ENCODE measurements at places on chromosomes 4 and X. TPM values are rescaled to one million over a fixed set of nuclear protein-coding genes. Genes with fewer than 3 reads are reported as not detected.

GRCh38 chr4:85697854-85698253, 222.9 kb downstream of the ARHGAP24 start:
- no peak for DNase-seq

GRCh38 chr4:83569429-83569828, 33.5 kb downstream of the GPAT3 start:
- no peak for DNase-seq

GRCh38 chr4:8269535-8270417, at the start of gene HTRA3:
Gene HTRA3, plus strand, starts transcription at chr4:8269754. Its CDS starts 215 bp downstream, at chr4:8269969.
- peak; percentile 56 for DNase-seq

DNA sequence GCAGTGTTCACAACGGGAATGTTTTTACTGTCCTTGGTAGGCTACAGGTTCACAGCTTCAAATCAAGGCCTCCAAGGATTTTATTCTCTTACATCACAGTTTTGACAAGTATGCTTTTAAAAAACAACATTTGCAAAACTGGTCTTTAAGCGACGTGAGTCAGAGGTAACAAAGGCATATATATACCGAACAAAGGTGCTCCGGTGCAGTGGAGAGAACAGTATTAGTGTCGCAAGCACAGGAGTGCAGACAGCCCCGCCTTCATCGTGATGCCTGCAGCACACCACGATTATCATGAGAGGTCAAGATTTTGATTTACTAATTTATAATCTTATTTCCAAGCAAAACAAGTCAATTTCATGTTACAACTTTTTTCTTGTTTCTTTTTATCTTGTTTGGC, 90.8 kb downstream of the GATB start:
- no peak for DNase-seq

- peak; percentile 4 for DNase-seq
Observed at GRCh38 chr4:146159384-146160058, 16.0 kb upstream of the LSM6 start.

- no peak for DNase-seq
Observed at GRCh38 chr4:167885872-167886271, 206.5 kb upstream of the ANXA10 start.

GRCh38 chr4:14695095-14695845, 307.0 kb upstream of the CPEB2 start:
- DNase-seq, result no peak

DNA sequence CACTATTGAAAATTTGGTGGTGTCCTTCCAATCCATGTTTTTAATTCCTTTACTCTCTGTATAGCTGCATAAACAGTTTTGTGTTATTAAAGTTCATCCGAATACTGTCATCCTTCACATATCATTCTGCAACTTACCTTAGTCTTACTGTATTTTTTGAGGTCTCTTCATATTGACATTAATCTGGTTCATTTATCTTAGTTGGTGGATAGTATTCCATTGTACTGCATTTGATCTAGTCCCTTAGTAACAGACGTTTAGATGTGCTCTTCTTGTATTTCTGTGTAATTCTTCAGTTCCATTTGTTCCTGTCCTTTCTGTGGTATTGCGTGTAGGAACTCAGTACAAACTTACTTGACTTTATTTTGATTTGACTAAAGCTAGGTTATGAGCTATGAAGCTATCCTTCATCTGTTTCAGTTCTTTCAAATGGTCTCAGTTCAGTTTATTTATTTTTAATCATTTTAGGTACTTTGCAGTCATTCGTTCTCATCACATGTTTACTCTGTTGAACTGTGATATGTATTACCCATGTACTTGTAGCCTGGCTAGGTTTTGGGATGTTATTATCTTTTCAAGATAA, 41.3 kb downstream of the RAPGEF2 start:
- no peak for DNase-seq

DNA sequence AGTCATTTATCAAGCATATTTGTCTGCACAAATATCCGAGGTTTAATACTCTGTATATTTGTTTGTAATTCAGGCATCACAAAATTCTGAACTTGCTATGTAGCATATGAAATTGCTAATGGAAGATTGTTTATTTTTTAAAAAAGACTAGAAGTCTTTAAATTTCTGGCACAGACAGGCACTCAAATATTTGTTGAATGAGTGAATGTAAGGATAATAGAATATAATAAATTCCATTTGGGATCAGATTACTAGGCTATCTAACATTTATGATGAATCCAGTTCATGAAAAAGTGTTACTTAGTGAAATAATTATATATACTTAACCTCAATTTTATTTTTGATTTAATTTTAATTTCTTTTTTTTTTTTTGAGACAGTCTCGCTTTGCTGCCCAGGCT, 30.4 kb upstream of the TEC start:
- DNase-seq, result peak; percentile 54

DNA sequence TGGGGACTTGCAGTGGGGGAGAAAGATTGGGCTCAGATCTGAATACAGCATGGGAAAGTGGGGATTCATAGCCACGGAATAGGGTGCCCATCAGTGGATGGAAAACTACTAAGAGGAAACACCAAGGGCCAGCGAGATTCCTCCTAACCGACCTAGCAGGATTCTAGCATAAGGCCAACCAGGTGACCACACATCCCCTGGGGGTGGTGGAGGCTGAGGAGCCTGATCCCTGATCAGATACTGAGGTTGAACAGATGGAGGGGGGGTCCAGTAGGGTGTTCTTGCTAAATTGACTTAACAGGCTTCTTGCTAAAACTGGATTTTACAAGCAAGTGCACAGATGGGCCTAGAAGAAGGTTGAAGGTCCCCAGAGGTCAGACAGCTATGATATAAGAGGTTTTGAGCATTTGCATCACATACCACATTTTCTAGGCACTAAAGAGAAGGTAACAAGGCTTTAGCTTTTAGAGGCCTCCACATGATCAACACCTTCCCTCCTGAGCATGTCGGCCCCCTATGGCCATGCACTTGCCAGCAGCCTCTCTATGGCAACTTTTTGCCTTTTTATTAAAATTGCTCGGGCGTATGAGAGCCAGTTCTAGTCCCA, 69.1 kb upstream of the PUDP start:
- no peak for DNase-seq

- peak; percentile 60 for DNase-seq
Observed at GRCh38 chrX:13506574-13506973, 62.8 kb upstream of the EGFL6 start.

GRCh38 chrX:49250578-49250977, 13.9 kb downstream of the FOXP3 start:
- DNase-seq, result no peak

GRCh38 chrX:31130457-31131220, 58.8 kb upstream of the FTHL17 start:
- DNase-seq, result no peak

GRCh38 chr4:125013891-125014290, 300.9 kb upstream of the FAT4 start:
- peak; percentile 11 for DNase-seq

DNA sequence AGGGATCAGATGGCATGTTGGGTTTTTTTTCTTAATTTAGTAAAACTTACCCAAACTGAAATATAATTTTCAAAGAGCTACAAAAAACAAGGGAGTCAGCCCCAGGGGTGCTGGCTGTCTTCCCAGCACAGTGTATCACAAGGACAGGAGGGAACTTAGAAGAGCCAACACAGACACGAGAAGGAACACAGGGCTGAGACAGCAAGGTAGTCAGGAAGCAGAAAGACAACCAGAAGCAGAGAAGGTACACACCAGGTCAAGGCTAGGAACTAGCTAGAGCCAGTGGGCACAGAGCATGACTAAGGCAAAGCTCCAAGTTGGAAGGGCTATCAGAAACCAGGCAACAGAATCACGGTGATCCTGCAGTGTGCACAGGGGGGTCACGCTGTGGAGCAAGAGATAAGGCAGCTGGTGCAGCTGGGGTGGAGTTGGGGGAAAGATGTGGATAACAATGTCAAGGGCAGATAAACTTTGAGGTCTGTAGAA, 168.7 kb downstream of the NR3C2 start:
- DNase-seq, result no peak

SH3D19 gene
- 48.2 TPM for total RNA-seq

GLUD2 gene
- total RNA-seq, result 1.6 TPM

CC2D2A gene
- total RNA-seq, result 19.5 TPM

ZAR1 gene
- total RNA-seq, result not detected

PRRG3 gene
- total RNA-seq, result not detected

ATP8A1 gene
- 0.11 TPM for total RNA-seq

LDOC1 gene
- total RNA-seq, result 1.5 TPM

IL3RA gene
- not detected for total RNA-seq

SFRP2 gene
- 0.65 TPM for total RNA-seq

ELOVL6 gene
- total RNA-seq, result 8.0 TPM

NDP gene
- total RNA-seq, result 0.13 TPM

SERTM2 gene
- not detected for total RNA-seq

All from GM23248 (cell line).